ENCODE measurements at places on chromosomes 13 and 19. TPM values are rescaled to one million over a fixed set of nuclear protein-coding genes. Genes with fewer than 3 reads are reported as not detected.

DNA sequence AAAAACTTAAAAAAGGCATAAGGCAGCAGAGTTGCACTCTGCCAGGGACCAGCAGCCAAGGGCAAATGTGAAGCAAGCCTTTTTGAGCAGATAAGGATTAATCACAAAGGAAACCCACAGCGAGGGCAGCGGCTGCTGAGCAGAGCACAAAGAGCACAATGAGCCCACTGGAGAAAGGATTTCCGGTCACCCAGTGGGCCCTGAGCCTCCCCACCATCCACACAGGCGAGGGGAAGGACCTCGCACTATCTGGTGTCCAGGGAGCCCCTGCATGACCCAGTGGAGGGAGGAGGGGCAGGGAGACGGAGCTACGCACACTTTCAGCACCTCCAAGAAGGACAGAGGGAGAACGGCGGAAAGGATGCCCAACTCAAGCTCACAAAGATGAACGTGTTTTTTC lies 40.0 kb downstream of the COL4A1 start:
- DNase-seq = no peak

DNA sequence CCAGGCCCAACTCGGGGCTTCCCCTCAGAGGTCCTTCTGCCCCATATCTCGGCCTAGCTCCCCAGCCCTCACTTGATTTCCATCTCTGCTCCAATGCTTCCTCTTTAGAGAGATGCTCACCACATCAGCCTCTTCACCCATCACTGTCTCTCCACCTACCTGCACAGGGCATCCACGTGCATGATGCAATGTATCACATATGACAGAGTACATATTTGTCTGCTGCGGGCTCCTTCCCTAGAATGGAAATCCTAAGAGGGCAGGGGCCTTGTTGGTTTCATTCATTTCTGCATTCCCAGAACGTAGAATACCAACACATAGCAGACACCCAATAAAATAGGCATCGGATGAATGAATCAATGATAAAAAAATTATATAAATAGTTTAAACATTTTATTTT lies 130.3 kb downstream of the USP12 start:
- DNase-seq = no peak

GRCh38 chr13:63307228-63307627 lies 1891.6 kb upstream of the PCDH20 start:
- no peak for DNase-seq

DNA sequence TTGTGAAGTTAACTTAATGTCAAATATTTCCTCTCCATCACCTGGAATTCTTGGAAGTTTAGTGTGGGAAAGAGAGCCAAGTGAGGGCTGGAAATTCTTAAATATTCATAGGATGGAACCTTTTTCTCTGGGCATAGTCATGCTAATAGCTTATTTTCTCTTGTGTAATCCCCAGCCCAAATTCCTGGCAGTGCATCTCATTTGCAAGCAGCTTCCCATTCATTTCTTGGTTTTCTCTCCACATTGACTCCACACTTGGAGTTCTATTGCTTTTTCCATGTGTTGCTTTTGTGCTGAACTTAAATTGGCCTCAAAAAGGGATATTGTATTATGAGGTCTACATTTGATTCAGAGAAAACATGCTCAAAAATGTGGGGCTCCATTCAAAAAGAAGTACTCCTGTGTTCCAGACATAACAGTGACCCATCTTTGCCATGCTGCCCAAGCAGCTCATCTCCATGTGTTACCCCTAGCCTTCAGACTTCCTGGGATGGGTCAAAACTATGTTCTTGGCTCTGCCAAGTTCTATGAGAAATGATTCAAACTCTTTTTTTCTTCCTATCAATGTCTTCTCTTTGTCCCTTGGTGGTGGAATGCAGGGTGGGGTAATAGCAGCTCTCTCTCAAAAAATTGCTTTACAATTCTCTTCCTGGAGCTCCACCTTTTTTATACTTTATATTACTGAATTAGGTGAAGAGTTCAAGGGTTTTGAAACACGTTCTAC lies 2471.5 kb downstream of the PCDH9 start:
- DNase-seq = no peak

- no peak for DNase-seq
Measured at GRCh38 chr19:55437410-55437809, 5.7 kb downstream of the SHISA7 start.

- DNase-seq = no peak
Measured at GRCh38 chr13:80297094-80297493, 43.8 kb downstream of the SPRY2 start.

DNA sequence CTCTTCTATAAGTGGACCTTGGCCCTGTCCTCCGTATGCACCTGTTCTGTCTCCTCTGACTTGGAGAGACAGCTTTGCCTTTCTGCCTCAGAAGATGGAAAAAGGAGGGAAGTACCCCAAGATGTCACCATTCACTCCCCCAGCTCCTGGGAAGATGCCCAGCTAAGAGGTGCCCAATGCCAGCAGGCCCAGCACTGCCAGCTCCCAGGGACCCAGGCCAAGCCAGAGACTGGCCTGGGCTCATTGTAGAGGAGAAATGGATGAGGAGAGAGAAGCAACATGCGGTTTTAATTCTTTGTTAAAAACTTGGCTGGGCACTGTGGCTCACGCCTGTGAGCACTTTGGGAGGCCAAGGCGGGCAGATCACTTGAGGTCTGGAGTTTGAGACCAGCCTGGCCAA lies 111.5 kb upstream of the ZNF507 start:
- DNase-seq = no peak

DNA sequence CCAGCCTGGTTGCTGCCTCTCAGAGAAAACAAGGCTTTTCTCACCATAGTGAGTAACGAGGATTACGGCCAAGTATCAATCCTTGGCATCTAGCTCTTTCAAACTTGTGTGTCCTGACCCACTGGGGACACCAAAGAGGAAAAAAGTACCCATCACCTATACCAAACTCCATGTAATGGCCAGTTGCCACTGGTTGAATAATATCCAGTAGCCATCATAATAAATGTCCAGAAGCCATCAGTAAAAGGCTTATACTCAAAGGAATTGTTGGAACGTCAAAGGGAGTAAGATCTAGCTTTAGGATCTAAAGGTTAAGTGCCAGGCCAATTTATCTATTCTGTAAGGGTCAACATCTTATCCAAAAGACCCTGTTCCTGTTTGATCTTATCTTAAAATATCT lies 91.1 kb downstream of the PTPRS start:
- no peak for DNase-seq

- DNase-seq = no peak
Measured at GRCh38 chr13:99868767-99869166, 102.8 kb downstream of the ZIC5 start.

GRCh38 chr13:36965767-36966166 lies 33.4 kb downstream of the ALG5 start:
- no peak for DNase-seq

DNA sequence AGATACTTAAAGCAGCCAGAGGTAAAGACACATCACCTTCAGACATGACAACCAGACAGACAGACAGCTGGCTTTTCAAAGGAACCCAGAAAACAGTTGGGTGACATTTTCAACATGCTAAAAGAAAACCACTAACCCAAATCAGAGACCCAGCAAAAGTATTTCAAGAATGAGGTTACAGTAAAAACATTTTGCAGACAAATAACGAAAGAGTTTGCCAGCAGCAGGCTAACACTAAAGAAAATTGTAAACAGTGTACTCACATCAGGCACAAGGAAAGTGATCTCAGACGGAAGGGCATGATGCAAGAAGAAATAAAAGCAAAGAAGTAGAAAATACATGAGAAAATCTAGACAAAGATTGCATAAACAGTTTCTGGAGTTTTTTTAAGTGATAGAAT lies 46.4 kb downstream of the AP1M1 start:
- DNase-seq = no peak

DNA sequence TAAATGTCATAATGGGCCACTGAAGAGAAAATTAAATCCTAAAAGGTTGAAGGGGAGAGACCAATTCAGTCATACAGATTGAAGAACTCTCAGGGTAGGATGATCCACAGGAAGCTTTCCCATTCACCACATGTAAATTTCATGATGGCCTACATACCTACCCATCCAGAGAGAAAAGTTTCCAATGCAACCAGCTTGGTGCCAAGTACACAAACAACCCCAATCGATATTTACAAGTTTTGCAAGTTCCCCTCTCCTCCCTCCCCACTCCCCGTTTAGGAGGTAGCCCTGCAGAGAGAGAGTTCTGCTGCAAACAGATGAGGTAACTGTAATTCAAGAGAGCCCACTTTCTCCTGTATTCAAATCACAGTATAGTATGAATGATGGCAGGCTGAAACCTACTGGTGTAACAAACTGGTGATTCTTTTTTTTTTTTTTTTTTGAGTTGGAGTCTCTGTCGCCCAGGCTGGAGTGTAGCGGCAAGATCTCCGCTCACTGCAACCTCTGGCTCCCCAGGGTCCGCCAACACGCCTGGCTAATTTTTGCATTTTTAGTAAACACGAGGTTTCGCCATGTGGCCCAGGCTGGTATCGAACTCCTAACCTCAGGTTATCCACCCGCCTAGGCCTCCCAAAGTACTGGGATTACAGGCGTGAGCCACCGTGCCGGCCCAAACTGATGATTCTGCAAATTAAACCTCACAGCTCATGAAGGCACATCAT lies 14.4 kb downstream of the FOXO1 start:
- no peak for DNase-seq

- no peak for DNase-seq
Measured at GRCh38 chr19:9757544-9758501, 10.7 kb downstream of the ZNF846 start.

ZNF493 gene
- polyA plus RNA-seq = 28.4 TPM

CBARP gene
- 1.4 TPM for polyA plus RNA-seq
